Lower lobe of right lung (tissue), 2 donors: ENCODE measurements at places on chromosomes 1 and 21. TPM values are rescaled to one million over a fixed set of nuclear protein-coding genes. Genes with fewer than 3 reads are reported as not detected.

SMAP2 gene
- 72.8 TPM for total RNA-seq

LCE1A gene
- total RNA-seq: not detected

PAQR6 gene
- 2.3 TPM for total RNA-seq

DIRAS3 gene
- total RNA-seq: 1.1 TPM

CR1L gene
- total RNA-seq: 1.3 TPM

TRIM62 gene
- 6.5 TPM for total RNA-seq

CSF3R gene
- 214 TPM for total RNA-seq

AUNIP gene
- not detected for total RNA-seq

DNA sequence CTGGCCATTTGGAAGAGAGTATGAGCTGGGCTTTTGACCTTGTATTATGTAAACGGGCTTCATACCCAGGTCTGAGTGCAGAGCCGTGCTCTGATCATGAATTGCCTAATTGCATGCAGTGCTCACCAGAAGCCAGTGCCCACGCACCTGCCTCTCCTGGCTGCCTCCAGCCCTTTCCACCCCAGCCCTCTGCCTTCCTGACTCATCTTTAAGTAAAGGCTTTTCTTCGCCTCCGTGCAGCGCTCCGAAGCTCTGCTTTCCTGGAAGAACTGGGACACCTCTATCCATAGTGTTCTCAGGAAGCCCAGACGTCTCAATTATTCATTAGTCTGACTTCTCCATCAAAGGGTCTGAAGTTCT lies 413.7 kb downstream of the PTPRU start:
- DNase-seq: no peak

DNA sequence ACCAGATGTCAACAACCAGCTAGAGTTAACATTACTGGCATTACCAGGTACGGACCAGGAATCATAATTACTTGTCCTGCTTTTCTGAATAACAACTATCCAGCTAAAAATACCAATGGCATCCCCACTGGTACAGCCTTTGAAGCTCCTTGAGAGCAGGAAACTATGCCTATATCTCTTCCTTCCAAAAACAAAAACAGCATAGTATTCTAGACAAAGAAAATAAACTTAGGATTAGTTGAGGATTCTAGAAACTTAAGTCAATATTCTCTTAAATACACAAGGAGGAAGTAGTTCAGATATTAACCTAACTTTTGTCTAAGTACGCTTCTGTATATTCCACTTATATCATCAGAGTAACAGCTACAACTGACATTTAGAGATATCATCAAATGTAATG lies 3.0 kb downstream of the FUBP1 start:
- no peak for DNase-seq

- DNase-seq: no peak
These were observed 149.4 kb downstream of the TIAM1 start for GRCh38 chr21:31194510-31195293.

- no peak for DNase-seq
These were observed 15.3 kb upstream of the PLA2G4A start for GRCh38 chr1:186813420-186813819.

DNA sequence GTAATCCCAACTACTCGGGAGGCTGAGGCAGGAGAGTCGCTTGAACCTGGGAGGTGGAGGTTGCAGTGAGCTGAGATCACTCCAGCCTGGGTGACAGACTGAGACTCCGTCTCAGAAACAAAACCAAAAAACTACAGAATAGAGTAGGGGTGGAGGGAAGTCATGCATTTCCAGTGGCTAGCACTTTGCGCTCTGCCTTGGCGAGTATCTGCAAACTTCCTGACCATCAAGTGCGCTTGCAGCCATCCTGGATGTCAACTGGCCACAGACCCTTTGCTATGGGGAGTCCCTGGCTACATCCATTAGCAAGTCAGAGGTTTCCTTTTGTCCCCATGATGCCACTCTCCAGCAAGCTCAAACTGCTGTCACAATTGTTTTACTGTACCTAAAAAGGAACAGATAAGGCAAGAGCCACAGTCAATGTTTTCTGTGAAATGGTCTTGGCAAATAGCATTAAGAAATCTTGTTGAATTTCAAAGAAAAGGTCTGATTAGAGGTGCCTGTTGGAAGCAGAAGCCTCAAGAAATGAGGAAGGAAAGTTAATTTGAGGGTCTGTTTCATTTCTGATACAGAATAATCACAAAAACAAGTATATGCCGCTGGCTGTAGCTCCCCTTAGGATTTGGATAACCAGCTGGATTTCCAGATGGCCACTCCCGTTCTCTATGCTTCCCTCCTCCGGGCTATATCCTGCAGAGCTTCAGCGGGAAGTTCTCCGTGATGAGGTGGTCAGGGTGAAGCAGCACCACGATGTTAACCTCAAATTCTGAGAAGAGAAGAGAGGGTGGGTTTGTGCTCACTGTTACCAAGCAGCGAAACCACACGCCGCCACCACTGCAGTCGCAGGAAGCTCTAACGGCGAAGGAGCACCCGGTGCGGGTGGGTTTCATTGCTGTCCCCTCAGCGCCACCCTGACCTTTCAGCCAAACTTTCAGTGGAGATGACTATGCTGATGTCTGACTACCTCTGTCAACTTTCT lies 42.0 kb downstream of the VPS26C start:
- no peak for DNase-seq

DNA sequence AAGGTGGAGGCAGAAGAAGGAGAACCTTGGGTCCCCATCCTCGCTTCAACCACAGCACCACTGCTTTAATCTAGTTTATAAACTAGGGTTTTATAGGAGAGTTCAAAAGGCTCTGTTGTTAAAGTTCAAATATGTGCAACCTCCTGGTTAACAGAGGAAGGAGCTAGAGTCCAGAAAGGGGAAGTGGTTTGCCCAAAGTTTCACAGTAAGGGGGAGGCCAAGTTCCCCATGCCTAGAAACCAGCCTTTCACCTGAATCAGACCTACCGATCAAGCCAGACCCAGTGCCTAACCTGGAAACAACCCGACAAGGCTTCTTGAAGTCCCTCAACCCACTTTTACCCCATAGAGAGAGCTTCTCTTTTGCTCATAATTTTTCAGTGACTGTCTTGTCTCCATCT lies 106.5 kb downstream of the PLPP3 start:
- no peak for DNase-seq

DNA sequence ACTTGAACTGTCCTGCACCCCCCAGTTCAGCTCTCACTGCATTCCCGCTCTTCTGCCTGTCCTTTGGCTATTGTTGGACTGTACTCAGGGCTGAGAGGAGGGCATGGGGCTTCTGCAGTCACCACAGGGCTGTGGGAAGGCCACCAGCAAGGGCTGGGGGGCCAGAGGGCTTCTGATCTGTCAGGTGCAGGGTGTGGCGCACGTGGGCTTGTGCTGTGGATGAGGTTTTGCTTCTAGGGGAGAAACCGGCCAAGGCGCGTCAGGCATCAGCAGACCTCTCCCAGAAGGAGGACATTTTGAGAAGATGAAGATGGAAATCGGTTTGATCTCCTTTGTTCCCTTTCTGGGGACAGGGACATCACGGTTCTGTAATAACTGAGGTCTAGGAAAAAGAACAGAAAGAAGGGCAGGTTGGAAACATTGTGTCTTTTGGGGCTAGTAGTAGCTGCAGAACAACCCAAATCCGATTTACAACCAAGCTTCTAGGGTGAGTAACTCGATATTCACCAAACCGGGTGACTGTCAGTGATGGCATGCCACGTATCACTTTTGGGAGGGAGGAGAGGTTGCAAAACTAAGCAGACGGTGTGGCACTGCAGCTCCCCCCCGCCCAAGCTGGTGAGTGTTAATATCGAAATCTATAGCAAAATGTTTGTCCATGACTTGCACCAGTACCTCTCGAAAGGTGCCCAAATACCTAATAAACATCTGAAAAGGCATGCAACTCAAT lies 40.9 kb downstream of the AGPAT3 start:
- no peak for DNase-seq

DNA sequence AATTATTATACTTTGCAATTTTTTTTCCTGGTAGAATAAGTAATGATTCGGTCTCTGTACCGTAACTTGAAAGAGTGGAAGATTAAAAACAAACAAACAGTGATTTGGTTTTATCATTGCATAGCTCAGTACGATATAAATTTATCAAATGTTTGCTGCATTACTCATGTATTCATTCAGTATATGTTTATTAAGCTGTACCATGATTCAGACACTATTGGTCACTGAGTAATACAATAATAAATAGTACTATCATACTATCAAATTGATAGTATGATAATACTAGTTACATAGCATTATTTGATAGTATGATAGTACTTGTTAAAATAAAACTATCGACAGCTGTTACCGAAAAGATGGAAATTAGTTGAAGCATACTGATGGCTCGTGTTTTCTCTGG lies 12.1 kb downstream of the CENPF start:
- no peak for DNase-seq

GRCh38 chr1:92117526-92117925 lies 37.4 kb downstream of the BTBD8 start:
- DNase-seq: no peak

- DNase-seq: no peak
These were observed 22.2 kb upstream of the RUNX1 start for GRCh38 chr21:35071347-35071746.

DNA sequence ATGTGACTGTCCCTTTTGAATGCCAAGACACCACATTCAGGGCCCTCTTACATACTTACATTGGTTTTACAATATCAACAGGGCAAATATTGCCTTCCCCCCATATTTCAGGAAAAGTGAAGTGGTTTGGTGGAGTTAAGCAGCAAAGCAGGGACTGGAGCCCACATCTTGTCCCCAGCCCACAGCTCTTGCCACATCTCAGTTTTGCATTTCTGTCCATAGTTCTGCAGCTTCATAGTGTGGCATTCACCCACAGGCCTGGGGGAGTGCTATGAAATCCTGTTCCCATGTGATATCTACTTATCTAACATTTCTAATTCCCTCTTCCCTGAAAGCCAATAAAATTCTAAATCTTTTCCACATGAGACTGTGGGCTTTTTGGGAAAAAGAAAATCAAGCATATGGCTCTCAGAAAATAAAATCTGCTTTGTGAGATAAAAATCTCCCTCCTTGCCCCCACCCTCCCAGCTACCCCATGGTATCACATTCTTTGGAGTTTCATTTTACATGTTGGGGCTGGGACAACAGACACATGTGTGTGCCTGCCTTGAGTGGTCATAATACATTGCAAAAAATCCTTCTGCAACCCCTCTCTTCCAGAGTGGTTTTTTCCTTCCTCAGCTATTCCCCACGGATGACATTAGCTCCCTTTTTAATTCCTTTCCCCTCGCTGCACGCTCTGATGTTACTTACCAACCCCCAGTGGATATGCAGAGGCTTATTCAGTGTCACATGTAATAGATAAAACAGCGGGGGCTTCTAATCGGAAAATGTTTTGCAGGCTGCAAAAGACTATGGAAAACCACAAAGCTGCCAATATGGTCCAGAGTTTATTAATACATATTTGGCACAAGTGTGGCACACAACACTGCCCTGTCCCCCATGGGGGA lies 20.5 kb upstream of the CD2 start:
- no peak for DNase-seq

DNA sequence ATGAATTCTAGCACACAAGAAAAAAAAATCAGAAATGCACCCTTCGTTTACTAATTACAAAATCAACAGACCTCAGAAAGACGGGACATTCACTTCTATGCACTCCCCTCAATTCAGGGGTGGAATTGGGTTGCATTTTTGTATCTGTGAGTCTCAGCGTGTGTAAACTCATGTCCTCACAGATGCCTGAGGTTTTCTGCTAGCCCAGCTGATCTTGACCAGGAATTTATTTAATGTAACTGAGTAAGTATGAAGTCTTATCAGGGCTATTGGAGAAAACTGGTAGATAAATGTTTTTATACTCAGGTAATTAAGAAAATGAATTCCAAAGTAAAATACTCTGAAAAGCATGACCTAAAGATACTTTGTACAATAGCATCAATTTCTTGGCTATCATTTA lies 167.7 kb downstream of the RUNX1 start:
- DNase-seq: no peak

DNA sequence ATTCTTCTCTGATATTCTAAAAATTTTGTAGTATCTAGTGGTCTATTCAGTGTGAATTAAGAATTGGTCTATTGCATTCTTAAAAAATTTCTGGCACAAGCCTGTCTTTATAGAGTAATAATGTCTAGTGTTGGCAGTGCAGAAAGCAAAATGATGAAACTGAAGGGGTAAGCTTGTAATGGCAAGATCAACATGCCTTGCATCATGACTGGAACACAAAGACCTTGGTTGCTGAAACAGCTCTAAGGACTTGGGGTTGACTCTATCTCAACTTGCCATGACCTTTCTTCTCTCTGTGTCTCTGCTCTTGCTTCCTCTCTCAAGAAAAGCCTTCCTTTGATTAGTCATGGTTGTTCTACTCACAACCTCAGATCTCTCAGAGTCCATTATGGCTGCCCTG lies 46.8 kb upstream of the PROX1 start:
- DNase-seq: no peak

DNA sequence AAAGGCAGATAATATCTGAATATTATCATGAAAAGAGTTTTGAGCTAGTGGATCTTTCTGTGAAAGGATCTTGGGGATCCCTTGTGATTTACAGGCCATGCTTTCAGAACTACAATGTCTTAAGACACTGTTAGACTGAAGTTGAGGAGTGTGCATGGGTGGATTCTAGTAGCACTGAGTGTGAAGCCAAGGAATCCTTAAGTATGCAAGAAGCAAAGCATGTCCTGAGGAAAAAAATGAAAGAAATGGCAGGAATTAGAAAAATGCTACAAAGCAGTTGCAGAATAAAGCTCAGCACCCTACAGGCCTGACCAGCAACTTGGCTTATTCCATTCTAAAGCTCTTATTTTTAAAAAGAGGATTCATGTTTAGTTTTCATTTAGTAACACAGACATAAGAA lies 11.9 kb downstream of the STX6 start:
- DNase-seq: no peak

DNA sequence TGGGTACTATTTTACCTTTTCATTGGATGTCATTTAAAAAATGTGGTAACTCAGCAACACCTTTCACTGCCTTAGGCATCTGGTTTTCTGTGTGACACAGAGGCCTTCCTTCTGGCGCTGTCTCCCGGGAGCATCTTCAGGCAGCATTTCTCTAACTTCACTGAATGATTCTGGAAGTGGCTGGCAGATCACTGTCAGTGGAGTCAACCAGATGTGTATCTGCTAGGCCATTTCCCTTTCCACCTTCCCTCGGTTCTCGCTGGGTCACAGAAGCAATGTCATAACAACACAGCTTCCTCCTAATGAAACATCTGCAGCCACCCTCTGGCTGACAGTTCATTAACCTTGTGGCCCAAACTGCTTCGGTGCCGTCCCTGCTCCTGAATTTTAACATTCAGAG lies 137.8 kb downstream of the KIF26B start:
- no peak for DNase-seq

GRCh38 chr1:230848235-230848634 lies 20.1 kb downstream of the C1orf198 start:
- DNase-seq: no peak

GRCh38 chr1:217182992-217183391 lies 447.9 kb downstream of the GPATCH2 start:
- DNase-seq: no peak

GRCh38 chr1:12615159-12615864 lies 2.7 kb downstream of the DHRS3 start:
- no peak for DNase-seq
